ENCODE measurements at places on chromosomes 4 and X.

DNA sequence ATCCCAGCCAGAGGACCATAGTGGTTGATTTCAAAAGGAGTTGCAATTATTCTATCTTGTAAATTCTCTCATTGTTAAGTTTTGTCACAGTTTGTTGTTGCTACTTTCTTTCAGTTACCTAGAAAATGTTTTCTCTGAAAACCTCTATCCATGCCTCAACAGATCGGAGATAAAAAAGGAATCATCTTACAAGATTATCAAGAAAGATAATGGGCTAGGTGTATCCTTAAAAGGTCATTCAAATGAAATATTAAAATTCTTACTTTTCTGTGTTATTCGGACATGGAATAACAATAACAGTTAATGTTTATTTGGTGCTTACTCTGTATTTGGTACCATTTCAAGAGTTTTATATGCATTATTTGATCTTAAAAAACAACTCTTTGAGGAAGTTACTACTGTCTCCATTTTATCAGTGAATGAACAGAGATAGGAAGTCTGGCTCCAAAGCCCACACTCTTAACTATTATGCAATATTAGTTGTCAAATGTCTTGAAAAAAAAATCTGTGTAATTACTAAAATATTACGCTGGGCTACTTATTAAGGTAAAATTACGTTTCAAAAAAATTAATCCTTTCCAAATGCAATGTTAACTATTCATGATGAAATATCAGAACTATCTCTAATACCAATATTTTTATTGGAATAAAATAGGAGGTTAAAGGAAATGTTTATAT is 97.5 kb downstream of the SNCA start:
- DNase-seq = no peak

GRCh38 chr4:7769396-7770223 is 170.1 kb downstream of the AFAP1 start:
- DNase-seq = no peak

DNA sequence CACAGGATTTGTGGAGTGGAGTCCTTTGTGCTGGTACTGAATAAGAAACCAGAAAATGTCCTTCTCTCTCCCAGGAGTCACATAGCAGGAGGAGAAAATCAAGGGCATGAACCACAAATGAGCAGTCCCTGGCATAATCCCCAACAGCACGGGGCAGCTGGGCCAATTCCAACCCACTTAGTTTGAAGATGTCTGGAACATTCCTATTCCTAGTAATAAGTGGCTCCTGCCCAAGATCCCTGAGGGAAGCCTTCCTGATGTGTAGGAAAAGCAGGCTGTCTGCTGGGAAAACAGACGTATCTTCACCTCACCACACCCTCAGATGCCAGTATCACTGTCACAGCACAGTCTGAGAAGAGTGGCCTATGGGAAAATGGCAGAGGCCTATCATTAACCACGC is 182.8 kb upstream of the MAP3K15 start:
- DNase-seq = no peak

GRCh38 chr4:112329672-112330375 is 32.7 kb downstream of the ALPK1 start:
- no peak for DNase-seq

DNA sequence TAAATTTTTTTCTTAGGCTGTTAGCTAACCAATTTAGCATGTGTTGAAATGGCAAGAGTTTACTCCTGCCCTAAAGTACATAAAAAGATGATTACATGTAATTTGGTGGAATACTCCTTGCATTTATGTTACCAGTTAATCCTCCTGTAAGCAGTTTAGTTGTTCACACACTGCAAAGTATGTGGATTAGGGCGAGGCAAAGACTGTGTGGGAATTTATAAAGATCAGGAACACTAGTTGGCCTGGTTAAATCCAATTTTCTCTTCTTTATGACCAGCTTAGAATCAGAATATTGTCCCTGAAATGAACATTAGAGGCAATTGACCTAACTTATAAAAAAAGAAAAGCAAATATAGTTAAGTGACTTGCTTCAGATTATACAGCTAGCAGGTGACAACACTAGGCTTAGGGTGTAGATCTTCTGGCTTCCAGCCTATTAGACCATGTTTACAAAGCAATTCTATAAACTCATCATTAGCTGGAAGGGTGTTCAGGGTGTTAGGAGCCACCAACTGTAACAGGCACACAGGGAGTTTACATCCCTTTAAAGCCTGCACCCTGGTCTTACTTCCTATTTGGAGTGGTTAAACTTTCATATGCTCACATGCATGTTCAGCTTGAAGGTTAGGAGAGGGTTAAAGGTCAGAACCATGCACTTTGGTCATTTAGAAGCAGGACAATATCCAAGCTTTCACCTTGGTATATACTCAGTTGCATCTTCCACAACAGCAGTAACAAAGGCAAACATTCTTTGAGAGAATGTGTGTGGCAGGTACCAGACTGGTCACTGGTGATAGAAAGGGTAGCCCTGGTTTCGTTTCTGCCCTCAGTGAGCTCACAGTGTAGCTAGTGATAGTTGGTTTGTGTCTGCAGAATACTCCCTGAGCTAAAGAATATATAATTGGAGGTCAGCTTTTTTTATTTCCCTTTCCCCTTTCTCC is 72.6 kb downstream of the GC start:
- no peak for DNase-seq

DNA sequence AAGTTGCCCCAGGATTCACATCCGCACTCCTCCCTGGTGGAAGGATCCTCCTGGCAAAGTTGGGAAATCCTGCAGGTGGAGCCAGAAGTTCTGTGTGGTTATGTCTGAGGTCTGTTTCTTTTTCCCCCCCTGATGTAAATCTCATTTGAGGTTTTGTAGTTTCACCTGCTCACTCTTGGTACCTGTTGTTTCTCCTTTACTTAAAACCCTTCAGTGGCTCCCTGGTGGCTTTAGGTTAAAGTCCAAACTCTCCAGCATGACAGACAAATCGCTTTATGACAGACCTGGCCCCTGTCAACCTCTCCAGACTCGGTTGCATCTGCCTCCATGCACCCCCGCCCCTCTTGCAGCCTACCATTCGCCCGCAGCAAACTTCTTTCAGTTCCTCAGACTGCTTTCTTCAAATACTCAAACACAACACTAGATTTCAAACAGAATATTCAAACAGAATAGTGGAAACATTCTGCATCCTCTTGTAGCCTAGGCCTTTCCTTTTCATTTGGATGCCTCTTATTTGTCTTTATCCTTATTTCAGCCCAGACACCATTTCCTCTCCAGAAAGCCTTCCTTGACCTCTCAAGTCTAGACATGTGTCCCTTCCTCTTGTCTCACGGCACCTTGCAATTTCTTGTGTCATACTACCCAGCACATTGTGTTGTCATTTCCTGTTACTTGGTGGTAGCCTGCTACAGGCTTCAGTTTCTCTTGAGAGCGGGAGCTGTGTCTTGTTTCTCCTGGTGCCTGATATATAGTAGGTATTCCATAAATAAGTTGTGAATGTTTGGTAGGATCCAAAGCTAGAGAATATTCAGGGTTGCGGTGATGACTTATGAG is 24.8 kb downstream of the IL13RA1 start:
- no peak for DNase-seq

DNA sequence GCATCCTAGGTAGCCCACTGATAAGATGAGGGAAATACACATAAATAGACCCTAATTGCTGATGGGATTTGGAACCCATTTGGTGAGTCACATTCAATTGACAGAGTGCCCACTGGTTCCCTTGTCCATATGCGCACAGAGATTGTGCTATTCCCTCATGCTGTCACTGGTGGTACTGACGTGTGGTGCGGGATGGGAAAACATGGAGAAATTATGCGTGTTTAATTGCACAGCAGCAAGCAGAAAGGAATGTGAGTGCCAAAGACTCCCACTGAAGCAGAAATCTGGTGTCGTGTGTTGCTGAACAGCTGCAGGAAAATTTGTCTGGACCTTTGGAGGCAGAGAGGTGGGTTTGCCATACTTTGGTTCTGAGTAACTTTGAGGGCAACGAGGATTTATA is 92.2 kb downstream of the NHSL2 start:
- DNase-seq = no peak

- DNase-seq = no peak
Observed at GRCh38 chrX:23803931-23804381, 21.0 kb downstream of the SAT1 start.

GRCh38 chr4:167785523-167785922 is 306.8 kb upstream of the ANXA10 start:
- DNase-seq = no peak

GRCh38 chrX:27863809-27864208 is 56.0 kb downstream of the MAGEB10 start:
- DNase-seq = no peak

DNA sequence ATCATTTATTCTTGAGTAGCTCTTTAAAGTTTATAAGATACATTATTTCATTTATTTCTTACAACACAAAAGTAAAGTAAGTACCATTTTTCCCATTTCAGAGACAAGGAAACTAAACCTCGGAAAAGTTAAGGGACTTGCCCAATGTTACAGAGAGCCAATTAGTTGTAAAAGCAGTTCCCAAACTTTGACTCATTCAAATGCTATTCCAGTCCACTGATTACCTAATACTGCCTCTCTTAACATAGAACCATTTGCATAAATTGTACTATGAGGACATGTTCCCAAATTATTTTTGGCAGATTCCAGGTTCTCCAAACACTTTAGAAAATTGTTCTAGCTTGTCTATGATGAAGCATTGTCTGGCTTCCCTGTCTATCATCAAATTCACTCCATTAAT is 45.6 kb upstream of the GRIA3 start:
- DNase-seq = no peak

DNA sequence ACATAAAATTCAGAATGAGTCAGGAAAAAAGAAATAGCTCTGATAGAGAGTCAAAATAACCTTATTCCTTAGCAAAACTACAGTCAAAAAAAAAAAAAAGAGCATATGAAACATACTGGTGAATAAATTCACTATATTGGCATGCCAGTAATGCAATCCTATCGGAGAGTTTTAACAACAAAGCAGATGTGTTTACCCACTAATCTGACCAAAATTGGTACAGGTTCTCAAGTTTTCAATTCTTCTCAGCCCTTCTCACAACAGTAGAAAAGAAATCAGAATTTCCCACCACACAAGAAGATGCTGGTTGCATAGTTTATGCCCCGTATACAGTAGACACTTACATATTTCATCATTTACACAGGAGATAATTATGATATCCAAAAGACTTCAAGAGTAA is 59.4 kb downstream of the LCORL start:
- no peak for DNase-seq

DNA sequence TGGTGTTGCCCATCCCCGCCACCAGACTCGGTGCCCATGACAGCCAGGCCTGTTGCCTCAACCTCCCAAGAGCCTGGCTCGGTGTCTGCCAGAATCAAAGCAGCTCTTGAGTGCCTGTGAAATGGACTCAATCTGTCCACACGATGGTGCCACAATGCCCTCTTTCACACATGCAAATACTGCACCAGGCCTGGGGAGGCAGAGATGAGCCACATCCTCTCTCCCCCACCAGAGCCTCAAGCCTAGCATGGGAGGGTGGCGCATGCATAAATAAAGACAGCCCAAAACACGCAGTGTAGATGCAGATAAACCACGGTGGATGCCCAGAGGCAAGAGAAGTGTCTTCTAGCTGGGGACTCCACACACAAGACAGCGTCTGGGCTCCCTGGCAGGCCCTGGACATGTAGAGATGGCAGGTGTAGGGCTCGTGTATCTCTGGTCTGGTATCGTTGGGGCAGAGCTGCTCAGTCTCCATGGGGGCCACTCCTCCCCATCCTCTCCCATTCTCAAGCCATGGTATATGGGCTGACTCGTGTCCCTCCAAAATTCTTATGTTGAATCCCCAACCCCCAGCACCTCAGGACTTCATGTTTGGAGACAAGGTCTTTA is 65.6 kb downstream of the JAKMIP1 start:
- DNase-seq = no peak

GRCh38 chrX:94908648-94909047 is 1234.6 kb downstream of the FAM133A start:
- no peak for DNase-seq

DNA sequence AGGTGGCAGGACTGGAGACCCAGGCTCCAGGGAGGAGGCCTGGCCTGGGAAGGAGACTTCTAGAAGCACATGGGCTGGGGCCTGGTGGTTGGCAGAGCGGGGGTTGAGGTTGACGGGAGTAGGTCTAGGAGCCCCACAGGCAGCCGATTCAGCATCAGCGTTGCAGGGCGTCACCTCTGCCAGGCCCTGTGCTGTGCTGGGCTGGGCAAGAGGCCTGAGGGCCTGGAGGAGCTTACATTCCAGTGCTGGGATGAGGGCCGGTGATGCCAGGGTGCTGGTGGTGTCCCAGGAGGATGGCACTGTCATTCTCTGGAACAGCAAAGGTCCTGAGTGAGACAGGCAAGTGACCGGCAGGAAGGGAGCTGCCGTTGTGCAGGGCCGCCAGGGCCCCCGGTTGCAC is 76.6 kb downstream of the SORCS2 start:
- DNase-seq = no peak

DNA sequence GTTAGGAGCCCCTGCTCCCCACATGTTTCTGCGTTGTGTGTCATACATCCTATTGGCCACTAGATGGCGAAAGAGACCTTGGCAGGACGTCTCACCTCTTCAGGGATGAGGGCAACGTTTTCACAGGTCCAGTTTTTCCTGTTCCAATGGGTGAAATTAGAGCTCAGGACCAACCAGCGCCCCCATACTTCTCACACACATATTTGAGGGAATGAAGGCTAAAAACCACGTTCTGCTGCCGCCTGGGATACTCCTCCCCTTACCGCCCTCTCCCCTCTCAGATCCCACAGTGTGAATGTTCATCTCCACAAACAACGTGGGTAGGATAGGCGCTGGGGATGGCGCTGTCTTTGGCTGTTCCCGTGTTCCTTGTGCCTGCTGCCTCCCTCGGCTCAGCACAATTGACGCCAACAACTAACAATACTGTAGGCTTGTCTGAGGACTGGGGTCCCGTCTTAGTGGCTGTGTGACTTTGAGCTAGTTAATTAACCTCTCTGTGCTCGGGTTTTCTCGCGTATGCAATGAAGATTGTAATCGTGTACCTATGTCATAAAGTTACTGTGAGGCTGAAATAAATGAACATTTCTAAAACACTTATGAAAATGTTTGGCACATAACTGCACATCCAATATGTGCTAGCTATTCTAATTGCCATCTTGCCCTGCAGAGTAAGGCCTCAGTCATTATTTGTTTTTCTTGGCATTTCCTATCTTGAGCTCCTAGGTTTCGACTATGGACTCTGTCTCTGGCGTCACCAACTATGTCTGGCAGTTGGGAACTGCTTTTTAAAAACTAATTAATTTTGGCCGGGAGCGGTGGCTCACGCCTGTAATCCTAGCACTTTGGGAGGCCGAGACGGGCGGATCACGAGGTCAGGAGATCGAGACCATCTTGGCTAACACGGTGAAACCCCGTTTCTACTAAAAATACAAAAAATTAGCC is 181.3 kb upstream of the STK26 start:
- DNase-seq = no peak

GRCh38 chr4:142845293-142846107 is 601 bp downstream of the INPP4B start:
- no peak for DNase-seq

- DNase-seq = no peak
Observed at GRCh38 chr4:31645236-31645635, 925.1 kb downstream of the PCDH7 start.

DNA sequence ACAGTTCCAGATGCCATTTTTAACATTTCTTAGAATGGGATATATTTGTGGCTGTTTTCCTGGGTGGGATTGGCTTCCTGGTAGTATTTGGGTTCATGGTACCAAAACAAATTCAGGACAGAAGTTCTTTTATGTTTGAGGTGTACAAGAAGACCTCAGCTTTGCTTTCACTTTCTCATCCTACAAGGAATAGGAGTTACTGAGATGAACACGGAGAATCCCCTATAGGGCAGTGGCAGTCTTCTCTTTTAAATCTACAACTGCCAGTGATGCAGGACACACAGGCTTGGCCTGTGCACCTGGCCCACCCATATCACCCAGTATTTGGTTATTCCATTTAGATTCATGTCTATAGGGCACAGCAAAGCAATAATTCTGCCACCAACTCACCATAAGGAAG is 35.2 kb downstream of the SLC10A7 start:
- no peak for DNase-seq

All from stimulated activated CD8-positive, alpha-beta memory T cell treated with anti-CD3 and anti-CD28 coated beads, Interleukin-2, amount 100 ng/mL, for 48 hours (primary cell).